ENCODE measurements at places on chromosomes 7 and 10. TPM values are rescaled to one million over a fixed set of nuclear protein-coding genes. Genes with fewer than 3 reads are reported as not detected.

DNA sequence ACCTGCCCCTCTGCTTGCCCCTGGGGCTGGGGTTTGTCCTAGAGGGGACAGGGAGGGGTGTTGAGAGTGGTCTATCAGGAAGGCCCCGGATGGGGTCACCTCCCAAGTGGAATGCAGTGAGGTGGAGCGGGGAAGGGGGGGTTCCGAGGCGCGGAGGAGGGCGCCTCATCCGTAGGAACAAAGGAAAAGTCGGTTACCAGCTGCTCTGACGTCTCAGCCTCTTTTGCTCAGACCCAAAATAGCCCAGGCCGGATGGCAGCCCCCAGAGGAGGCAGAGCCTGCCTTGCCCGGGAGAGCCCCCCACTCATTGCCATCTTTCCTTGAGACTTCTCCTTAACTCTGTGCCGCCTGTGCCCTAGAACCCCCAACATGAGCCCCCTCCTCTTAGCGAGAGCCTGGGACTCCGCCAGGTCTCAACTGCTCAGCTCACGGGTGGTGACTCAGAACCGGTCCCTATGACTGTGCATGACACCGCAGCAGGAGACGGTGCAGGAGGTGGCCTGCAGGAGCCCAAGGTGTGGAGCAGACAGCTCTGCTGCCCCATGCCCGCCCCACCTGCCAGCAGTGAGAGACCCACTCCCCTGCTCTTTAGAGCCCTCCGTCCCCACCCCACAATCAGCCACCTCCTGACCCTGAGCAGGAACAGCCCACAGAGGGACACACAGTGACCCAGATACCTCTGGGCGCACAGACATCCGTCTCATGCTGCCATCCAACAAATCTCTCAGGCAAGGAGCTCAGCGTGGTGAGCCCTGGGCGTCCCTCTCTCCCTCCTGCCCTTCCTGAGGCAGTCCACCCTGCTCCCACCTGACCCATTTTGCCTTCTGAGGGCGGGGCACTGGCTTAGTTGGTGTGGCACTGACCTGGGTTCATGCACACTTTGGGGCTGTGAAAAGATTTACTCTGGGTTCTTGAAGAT, 13.1 kb downstream of the STX1A start:
- H3K36me3 ChIP-seq, result no peaks in the 10 kb centered on the region
- no peak overlapping the region for H3K4me3 ChIP-seq
- peaks cover 6% of the 10 kb centered on the region for H3K4me1 ChIP-seq
- no peaks in the 10 kb centered on the region for H3K27me3 ChIP-seq

DNA sequence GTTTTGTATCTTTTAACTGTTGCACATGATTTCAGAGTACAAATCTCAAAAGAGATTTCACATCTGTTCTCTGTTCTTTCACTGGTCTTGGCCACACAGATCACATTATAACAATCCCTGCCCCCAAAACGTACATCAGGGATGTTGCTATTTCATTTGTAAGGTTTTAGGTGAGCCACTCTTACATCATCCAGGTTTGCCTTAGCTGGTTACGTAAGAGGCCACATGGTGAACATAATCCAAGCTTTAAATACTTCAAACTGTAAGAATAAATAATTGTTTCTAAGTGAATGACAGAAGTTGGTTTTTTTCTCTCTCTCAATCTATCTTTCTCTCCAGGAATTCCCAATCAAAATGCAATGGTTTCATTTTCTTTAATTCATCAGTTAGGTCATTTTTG, 245.9 kb upstream of the HGF start:
- no peaks in the 10 kb centered on the region for H3K36me3 ChIP-seq
- H3K4me3 ChIP-seq, result no peak overlapping the region
- no peaks in the 10 kb centered on the region for H3K27me3 ChIP-seq
- no peak overlapping the region for H3K27ac ChIP-seq
- no peak for DNase-seq
- H3K4me1 ChIP-seq, result no peaks in the 10 kb centered on the region

DNA sequence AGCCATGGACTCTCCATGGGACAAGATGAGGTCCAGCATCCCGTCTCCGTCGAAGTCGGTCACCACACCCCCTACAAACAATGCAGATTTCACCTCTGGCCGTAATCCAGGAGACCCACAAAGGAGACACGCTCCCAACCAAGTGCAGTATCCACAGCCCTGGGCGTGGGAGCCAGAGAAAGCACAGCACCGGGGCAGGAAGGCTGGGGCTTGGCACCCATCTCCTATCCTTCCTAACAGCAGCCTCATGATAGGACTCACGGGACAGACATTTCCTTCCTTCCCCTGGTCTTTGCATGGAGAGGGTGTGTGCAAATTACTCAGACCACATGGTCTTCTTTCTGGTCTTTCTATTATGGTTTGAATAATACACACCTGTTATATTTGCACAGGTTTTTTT, 46.3 kb downstream of the GOLGA7B start:
- H3K27me3 ChIP-seq, result no peaks in the 10 kb centered on the region
- no peaks in the 10 kb centered on the region for H3K4me1 ChIP-seq
- no peaks in the 10 kb centered on the region for H3K36me3 ChIP-seq
- DNase-seq, result no peak
- no peak overlapping the region for H3K27ac ChIP-seq
- H3K4me3 ChIP-seq, result no peak overlapping the region

DNA sequence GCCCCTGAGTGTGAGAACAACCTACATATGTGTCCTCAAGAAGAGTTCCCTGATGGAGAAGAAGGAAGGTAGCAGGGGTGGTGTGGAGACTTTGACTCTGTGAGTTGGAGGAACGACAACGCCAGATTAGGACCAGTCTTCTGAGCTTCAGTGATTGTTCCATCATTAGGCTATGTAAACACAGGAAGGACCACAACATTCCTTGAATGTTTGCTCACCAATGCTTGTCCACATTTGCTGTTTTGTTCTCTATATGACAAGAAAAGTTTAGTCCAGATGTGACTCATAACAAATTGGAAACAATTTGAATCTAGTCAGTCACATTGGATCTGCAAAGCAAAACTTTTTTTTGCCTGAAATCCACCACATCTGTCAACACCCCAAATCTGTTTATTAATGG, 62.7 kb downstream of the ENTPD1 start:
- H3K4me1 ChIP-seq, result no peaks in the 10 kb centered on the region
- no peaks in the 10 kb centered on the region for H3K36me3 ChIP-seq
- H3K27me3 ChIP-seq, result no peaks in the 10 kb centered on the region
- no peak overlapping the region for H3K27ac ChIP-seq
- H3K4me3 ChIP-seq, result no peak overlapping the region

GRCh38 chr7:130524628-130525027, 32.7 kb downstream of the MEST start:
- no peak overlapping the region for H3K27ac ChIP-seq
- no peaks in the 10 kb centered on the region for H3K36me3 ChIP-seq
- H3K4me1 ChIP-seq, result no peaks in the 10 kb centered on the region
- H3K4me3 ChIP-seq, result no peak overlapping the region

- H3K27ac ChIP-seq, result no peak overlapping the region
- no peak overlapping the region for H3K4me3 ChIP-seq
- no peaks in the 10 kb centered on the region for H3K27me3 ChIP-seq
- no peak for DNase-seq
- no peaks in the 10 kb centered on the region for H3K36me3 ChIP-seq
Measured at GRCh38 chr7:41788556-41788955, 85.7 kb upstream of the INHBA start.

- no peaks in the 10 kb centered on the region for H3K27me3 ChIP-seq
- H3K36me3 ChIP-seq, result no peaks in the 10 kb centered on the region
- no peak overlapping the region for H3K27ac ChIP-seq
- DNase-seq, result no peak
- peaks cover 48% of the 10 kb centered on the region for H3K4me1 ChIP-seq
Measured at GRCh38 chr10:110355141-110355831, 50.6 kb upstream of the SMNDC1 start.

- H3K27me3 ChIP-seq, result no peaks in the 10 kb centered on the region
- no peak for DNase-seq
- H3K4me1 ChIP-seq, result no peaks in the 10 kb centered on the region
- H3K27ac ChIP-seq, result no peak overlapping the region
- H3K36me3 ChIP-seq, result no peaks in the 10 kb centered on the region
Measured at GRCh38 chr7:137325927-137326326, 17.6 kb downstream of the PTN start.

DNA sequence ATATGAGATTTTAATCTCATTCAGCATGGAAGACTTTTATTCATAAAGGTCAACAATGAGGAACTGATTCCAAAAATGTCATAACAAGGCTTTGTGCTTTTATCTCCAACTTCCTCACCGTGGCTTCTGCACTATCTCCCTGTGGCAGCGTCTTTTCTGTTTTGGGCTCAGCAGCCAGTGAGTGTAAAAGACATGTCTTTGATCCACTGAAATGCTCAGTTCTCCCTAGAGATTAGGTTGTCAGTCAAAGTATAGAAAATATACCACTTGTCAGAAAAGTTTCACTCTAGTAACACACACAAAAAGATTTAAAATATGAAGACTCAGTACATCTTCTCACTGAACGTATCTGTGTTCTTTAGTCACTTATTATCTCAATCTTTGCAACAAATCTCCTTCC, 901.8 kb upstream of the ZWINT start:
- H3K27ac ChIP-seq, result no peak overlapping the region
- no peak for DNase-seq
- H3K4me3 ChIP-seq, result no peak overlapping the region
- H3K27me3 ChIP-seq, result no peaks in the 10 kb centered on the region
- no peaks in the 10 kb centered on the region for H3K36me3 ChIP-seq

- H3K4me3 ChIP-seq, result no peak overlapping the region
- no peaks in the 10 kb centered on the region for H3K27me3 ChIP-seq
- no peak overlapping the region for H3K27ac ChIP-seq
- no peak for DNase-seq
- H3K4me1 ChIP-seq, result no peaks in the 10 kb centered on the region
Measured at GRCh38 chr7:36076074-36076473, 77.0 kb upstream of the EEPD1 start.

GRCh38 chr7:84249656-84250055, 55.1 kb upstream of the SEMA3A start:
- no peaks in the 10 kb centered on the region for H3K36me3 ChIP-seq
- no peak overlapping the region for H3K27ac ChIP-seq
- H3K4me3 ChIP-seq, result no peak overlapping the region
- no peak for DNase-seq
- no peaks in the 10 kb centered on the region for H3K4me1 ChIP-seq

DNA sequence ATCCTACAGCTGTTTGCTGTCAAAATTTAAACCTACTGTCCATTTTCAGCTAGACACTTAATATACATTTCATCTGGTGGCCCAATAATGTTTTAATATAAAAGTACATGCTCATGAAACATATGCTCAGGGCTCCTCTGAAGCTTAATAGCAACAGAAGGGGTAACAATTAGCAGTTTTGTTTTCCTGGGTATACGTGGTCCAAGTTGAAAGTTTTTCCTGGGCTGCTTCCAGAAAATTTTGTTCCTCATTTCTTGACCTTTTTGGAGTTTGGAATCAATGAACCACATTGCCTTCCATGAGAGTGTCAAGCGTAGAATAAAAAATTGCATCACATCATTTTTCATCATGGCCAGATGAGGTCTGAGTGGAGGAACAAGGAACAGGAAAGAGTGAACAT, 537.3 kb upstream of the MGMT start:
- H3K27me3 ChIP-seq, result no peaks in the 10 kb centered on the region
- H3K36me3 ChIP-seq, result no peaks in the 10 kb centered on the region
- DNase-seq, result no peak
- H3K4me3 ChIP-seq, result no peak overlapping the region
- H3K4me1 ChIP-seq, result no peaks in the 10 kb centered on the region
- H3K27ac ChIP-seq, result no peak overlapping the region

TDRD1 gene
- 0.13 TPM for total RNA-seq

All from CD8-positive, alpha-beta memory T cell (primary cell).